ENCODE measurements at places on chromosomes 4 and X. TPM values are rescaled to one million over a fixed set of nuclear protein-coding genes. Genes with fewer than 3 reads are reported as not detected.

DNA sequence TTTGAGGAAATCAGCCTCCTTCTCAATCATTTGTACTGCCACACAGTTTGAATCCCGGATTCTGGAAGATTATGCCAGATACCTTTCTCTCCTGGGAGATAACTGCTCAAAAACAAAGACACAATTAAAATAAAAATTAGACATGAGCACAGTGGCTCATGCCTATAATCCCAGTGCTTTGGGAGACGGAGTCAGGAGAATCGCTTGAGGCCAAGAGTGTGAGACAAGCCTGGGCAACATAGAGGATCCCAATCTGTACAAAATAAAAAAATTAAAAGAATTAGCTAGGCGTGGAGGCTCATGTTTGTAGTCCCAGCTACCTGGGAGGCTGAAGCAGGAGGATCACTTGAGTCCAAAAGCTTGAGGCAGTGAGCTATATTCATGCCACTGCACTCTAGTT is 376.3 kb upstream of the ZFP42 start:
- no peak for DNase-seq

GRCh38 chrX:114584375-114584943 is 573 bp downstream of the HTR2C start:
- no peak for DNase-seq

DNA sequence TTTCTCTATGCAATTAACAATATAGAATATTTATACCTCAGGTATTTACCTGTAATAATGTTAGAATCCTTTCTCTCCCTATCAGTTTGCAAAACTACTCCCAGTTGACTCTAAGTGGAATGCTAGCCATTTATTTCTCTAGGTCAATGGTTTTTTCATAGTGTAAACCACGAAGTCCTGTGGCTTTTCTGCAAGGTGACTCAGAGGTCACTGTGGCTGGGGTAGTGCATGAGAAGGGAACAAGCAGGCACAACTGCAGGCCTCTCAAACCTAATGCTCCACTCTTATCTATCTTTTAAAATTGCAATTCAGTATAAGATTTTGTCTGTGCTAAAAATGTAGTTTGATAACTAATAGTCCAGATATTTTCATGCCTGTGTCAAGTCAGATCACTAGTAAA is 159.4 kb downstream of the ANTXR2 start:
- DNase-seq, result no peak

GRCh38 chr4:4871242-4871572 is 11.7 kb downstream of the MSX1 start:
- no peak for DNase-seq

- no peak for DNase-seq
Measured at GRCh38 chr4:42608551-42608950, 48.4 kb downstream of the ATP8A1 start.

Gene GAGE2A
- not detected for polyA plus RNA-seq

Gene ERVMER34-1
- polyA plus RNA-seq, result 5.0 TPM

- no peak for DNase-seq
Measured at GRCh38 chr4:53601251-53601764, 10.0 kb upstream of the LNX1 start.

DNA sequence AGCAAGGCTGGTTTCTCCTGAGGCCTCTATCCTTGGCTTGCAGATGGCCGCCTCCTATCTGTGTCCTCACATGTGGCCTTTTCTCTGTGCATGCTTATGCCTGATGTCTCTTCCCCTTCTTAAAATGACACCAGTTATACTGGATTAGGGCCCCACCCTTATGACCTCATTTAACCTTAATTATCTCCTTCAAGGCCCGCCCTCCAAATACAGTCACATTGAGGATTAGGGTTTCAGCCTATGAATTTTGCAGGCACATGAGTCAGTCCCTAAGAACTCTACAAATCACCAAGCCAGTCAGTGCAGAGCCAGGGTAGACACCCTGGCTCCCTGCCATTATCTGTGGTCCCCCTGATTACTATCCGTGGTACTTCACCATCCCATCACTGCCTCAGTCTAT is 51.6 kb downstream of the MAML3 start:
- no peak for DNase-seq

DNA sequence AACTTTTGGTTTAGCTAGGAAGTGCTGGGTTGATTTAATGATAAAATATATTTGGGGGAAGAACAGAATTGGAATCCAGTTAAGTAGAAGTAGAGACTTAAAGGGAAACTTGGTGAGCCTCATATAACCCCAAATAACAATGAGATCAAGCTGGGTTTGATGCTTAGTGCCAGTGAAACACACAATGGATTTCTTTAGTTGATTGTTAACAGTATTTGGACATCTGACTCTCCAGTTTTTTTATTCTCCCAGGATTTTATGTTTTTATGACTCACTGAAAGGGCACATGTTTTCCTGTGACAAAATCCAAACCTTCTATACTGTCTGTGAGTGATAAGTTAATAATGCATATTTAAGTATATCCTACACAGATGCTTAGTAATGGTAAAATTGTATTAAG is 2.7 kb upstream of the NEUROG2 start:
- DNase-seq, result no peak

All from right renal pelvis (tissue), 4 donors.